A673 (cell line): ENCODE measurements at places on chromosomes 16 and 17. TPM values are rescaled to one million over a fixed set of nuclear protein-coding genes. Genes with fewer than 3 reads are reported as not detected.

- DNase-seq, result no peak
Measured at GRCh38 chr17:36151891-36152638, 24.4 kb downstream of the TBC1D3B start.

Gene TBC1D3C
- total RNA-seq, result not detected in 2 replicates

DNA sequence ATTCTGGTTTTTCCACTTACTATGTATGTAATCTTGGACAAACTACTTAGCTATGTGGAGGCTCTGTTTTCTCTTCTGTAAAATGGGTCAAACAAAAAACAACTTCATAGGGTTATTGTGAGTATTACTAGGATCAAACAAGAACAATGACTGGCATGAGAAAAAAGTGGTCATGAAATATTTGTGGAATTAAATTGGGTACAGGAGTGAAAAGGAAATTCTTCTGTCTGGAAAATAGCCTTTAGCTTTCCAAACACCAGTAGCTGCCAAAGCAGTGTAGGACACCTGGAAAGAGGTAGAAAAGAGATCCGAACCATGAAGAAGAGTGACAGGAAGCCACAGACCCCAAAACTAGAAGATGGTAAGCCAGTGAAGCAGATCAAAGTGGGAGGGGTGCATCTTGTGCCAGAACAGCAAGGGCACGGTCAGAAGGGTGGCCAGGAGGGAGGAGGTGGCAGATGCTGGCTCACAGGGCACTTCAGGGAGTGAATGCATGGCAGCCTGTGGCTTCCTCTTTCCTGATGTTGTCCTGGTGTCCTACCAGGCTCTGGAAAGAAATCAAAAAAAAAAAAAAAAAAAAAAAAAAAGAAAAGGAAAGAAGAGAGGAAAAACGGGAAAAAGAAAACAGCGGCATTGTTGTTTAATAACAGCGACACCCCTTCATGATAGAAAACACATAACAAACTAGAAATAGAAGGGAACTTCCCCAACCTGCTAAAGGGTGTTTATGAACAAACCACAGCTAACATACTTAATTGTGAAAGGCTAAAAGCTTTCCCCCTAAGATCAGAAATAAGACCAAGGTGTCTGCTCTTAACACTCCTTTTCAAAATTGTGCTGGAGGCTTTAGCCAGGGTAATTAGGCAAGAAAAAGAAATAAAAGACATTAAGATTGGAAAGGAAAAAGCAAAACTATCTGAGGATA lies 67.9 kb downstream of the PCTP start:
- DNase-seq, result no peak

GRCh38 chr17:35244341-35245195 lies 1.7 kb downstream of the SLFN5 start:
- peak; percentile 84 for DNase-seq
